OCI-M1 (cell line): ENCODE measurements at places on chromosomes 6 and 20.

- peak; percentile 15 for DNase-seq
Measured at GRCh38 chr20:34689486-34689885, 12.6 kb upstream of the PIGU start.

DNA sequence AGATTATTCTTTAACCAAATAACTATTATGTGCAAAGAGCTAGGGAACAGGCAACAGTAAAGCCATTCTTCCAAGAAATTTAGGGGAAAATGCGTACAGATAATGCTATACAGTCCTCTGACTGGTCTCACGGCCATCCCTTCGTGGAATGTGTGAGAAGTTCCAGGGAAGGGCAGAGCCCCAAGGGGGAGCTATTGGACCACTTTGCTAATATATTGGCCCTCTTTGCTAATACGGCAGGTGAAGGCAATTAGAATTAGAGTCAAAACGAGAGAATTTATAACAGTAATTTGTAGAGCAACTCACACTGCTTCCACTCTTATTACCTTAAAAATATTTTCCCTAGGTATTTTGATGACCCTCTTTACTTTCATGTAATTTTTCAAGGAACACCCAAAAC, 140.4 kb downstream of the IMPG1 start:
- DNase-seq = peak; percentile 82

GRCh38 chr20:8656335-8656734, 412.6 kb upstream of the PLCB4 start:
- no peak for DNase-seq

GRCh38 chr6:100228437-100228833, 234.4 kb upstream of the MCHR2 start:
- peak; percentile 78 for DNase-seq

GRCh38 chr6:72916906-72917305, 295.0 kb downstream of the KCNQ5 start:
- DNase-seq = no peak

DNA sequence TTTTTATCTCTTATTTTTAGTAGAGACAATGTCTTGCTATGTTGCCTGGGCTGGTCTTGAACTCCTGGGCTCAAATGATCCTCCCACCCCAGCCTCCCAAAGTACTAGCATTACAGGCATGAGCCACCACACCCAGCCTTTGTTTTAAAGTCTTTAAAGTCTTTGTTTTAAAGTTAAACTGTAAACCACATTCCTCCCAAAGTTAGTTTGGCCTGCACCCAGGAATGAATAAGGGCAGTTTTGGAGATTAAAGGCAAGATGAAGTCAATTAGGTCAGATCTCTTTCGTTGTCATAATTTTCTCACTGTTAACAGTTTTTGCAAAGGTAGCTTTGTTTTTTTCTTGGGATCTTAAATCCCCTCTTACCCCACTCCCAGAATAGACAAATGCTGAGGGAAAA, 63.8 kb downstream of the UBR2 start:
- DNase-seq = no peak

- no peak for DNase-seq
Measured at GRCh38 chr6:115404446-115404845, 656.2 kb downstream of the FRK start.

DNA sequence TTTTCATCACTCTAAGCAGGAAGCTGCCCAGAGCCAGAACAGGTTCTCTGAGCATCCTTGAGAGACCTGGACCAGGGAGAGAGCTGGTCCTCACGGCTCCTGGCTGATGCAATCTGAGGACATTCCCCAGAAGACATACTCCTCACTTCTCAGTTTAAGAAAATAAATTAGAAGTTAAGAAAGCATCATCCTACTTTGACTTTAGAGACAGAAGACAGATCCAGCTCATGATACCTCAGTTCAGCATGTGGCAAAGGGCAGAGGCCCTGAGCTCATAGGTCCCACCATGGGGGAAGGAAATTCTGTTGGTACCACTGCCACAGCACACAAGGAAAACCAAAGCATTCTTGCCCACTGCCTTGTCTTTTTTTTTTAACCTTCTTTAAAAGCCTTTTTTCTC, 378.1 kb upstream of the JARID2 start:
- DNase-seq = peak; percentile 56

DNA sequence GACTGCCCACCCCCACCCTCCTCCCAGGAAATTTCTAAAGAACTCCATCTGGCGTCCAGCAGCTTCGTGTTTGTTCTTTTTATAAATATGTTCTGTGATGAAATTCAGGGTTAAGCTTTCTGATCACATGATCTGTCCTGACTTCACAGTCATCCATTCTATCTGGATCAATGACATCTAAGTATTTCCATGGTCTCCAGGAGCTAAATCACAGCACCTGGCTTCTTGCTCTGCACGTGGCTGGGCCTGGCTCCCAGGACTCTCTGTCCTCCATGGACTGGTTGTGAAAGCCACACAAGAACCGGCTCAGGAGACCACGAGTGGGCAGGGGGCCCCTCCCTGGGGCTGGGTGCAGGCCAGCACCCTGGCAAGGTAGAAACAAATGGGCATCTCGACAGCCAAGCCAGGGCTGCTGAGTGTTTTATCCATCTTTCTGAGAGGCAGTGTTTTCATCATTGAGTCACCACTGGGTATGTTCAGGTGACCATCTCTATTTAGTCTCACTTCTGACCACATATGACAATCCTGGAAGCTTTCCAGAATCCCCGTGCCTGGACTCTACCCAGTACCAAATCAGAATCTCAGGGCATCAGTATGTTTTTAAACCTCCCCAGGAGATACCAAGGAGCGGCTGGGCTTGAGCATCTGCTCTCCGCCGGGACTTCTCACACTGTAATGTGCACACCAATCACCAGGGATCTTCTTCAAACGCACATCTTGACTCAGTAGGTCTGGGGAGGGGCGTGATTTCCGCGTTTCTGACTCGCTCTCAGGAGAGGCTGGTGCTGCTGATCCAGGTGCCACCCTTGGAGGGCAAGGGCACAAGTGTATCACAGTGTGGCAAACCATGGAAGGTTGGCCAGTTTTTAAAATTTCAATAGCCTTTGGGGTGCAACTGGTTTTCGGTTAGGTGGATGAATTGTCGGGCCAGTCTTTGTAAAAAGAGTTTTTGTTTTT, 31.6 kb upstream of the PXDC1 start:
- no peak for DNase-seq
